ENCODE measurements at places on chromosomes 1 and 21.

GRCh38 chr1:243693800-243694199, 156.2 kb downstream of the AKT3 start:
- no peak for DNase-seq

DNA sequence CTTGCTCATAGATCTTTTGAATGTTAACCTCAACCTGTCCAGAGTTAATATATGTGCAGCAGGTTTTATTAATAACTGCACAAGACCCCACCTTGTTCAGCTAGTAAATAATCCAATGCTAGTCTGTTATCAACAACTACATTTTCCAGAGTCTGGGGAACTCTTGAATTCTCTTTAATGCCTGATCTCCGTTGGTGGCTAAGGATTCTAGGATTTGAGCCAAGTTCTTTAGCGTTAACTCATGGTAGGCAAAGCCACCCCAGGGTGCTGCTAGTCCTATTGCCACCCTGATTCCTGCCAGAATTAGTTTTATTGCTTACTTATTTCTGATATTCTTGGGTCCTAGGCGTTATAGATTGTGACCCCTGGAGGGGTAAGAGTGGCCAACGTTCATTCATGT, 12.8 kb downstream of the BACE2 start:
- DNase-seq: no peak

DNA sequence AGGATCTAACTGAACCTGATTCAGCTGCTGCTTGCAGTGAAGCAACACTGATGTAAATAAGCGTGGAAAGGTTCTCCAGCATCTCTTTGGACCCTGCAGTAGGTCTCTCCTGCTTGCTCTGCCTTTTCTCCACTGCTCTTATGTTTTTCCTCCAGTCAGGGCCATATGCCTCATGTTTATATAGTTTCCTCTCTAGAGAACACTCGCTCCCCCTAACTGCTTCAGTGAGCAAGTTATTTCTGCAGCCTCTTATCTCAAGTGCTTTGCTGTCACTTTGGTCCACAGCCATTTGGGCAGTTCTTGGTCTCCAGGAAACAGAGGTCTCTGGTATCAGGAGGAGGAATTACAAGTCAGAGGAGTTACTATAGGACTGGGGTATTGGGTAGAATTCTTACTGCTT, 5.3 kb downstream of the PRUNE1 start:
- no peak for DNase-seq

DNA sequence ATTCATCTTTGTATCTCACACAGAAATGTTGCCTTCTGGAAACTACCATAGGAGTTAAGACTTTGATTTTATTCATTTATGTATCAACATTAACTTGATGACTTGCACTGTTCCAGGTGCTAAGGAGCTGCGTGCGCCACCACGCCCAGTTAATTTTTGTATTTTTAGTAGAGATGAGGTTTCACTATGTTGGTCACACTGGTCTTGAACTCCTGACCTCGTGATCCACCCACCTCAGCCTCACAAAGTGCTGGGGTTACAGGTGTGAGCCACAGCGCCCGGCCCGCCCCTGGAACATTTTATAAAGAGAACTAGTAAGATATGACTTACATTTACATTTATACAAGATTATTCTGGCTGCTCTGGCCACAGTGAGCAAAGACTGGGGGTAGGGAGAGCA, 252.2 kb downstream of the FAF1 start:
- DNase-seq: no peak

DNA sequence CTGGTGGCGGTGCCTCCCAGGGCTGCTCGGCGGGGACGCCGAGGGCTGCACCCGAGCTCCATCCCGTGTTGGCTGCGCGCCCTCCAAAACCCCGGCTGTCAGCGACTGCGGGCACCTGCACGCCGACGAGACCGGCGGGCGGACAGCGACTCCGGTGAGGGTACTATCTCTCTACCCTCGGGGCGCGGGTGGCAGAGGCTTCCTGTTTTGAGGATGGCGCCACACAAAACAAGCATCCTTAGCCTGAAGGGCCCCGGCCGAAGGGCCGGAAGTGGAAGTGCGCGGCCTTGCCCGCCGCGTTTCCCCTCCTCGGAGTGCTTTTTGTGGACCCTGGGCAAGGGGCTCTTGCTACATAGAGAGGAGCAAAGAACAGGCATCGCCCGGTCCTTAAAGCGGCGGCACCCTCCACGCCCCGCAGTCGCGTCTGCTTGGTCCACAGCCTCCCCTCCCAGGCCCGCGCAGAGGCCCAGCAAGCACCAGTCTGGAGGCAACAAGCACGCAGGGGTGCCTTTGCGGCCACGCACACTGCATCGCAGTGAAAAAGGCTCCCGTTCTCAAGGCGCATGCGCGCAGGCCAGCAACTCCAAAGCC, 561 bp upstream of the COQ8A start:
- peak; percentile 52 for DNase-seq

GRCh38 chr1:234913771-234914170, 214.9 kb downstream of the TOMM20 start:
- no peak for DNase-seq

DNA sequence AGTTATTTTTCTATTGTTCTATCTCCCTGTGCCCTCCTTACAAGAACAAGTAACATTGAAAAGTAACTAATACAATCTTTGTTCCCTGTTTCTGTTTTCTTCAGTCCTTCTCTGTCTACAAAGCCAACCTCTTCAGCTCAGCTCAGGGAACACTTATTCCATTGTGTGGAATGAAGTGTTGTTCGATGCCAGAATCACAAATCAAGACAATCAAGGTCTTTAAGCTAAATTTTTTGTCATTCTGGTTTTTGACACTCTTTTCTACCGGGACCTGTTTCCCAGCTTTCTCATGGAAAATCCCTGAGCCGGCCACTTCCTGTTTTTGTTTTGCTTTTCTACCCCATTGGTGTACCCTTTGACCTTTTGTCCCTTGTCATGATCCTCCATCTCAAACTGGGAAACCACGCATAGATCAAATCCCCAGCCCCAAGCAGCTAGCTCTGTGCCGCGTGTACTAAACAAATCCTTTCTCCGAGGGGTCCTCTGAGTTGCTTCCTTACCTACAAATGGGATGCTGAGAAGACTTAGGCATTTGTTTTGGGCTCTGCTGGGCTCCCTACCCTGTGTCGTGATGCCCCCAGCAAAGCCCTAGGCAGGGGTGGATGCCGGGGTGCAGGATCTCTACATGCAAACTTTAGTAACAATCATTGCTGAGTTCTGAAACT, 141.8 kb downstream of the TOMM20 start:
- no peak for DNase-seq

- DNase-seq: no peak
These were observed 47.6 kb downstream of the SPSB1 start for GRCh38 chr1:9340172-9340854.

DNA sequence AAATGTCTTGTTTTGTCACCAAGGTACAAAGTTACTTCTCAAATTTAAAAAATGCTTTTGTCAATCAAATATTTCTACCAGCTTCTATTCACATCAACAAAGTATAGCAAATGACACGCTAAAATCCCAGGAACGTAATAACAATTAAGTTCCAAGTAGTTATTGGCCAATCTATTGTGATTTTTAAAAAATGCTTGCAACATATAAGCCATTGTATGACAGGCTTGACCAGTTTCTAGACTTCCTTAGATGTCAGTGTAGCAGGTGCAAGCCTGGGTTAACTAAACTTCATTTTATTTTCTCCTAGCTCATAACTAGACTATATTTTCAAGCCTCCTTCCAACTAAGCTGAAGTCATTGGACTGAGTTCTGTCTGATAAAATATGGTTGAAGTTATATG, 494.5 kb upstream of the PKN2 start:
- DNase-seq: no peak

GRCh38 chr1:215473943-215474342, 93.2 kb upstream of the KCTD3 start:
- no peak for DNase-seq

DNA sequence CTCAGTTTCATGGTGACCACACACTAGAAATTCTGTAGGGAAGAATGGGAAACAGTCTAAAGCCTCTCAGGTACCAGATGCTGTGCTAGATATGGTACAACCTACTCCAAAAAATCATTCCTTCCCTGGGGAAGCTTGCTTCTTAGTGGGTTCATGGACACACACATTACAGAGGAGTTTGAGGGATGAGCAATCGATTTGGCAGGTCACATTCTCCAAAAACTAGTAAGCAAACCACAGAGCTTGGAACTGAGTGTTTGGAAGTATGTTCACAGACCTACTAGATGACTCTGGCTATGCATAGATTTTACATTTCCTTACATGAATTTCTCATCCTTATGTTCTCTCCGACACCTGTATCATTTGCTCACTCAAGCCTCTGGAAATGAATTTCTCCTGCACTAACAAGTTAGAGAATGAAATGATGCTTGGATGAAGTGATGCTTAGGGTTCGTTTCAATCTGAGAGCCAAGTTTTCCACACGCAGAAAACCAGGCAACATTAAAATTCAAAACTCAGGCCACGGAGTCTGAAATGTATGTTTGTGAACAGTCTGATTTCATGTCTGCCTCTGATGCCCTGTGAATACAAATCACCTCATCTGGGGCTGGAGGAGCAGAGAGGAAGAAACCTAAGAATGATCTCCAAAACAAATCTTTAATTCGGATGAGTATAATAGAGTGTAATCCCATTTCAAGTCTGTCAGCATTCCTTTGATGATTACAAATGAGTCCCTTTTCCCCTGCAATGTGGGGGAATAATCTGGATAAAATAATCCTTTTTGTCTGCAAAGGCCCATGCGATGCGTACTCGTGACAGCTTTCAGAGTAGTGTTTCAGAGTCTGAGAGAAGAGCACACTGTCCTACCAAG, 11.0 kb downstream of the EVA1C start:
- DNase-seq: no peak

DNA sequence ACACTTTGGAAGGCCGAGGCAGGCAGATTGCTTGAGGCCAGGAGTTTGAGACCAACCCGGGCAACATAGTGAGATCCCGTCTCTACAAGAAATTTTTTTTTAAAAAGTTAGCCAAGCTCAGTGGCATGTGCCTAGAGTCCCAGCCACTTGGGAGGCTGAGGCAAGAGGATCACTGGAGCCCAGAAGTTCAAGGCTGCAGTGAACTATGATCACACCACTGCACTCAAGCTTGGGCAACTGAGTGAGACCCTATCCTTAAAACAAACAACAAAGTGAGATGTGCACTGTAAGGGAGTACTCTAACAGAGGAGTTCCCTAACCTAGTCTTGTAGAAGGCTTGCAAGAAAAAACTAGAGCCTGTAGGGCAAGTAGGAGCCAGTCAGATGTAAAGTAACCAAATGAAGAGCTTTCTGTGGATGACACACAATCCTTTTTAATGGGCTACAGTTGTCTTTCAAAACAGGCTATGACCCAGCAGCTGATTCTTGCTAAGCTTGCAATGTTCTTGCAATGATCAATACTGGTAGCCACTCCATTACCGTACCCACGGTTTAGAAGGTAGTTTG, 38.0 kb upstream of the SRP9 start:
- no peak for DNase-seq

- no peak for DNase-seq
These were observed 26.4 kb downstream of the QSOX1 start for GRCh38 chr1:180181048-180181447.

DNA sequence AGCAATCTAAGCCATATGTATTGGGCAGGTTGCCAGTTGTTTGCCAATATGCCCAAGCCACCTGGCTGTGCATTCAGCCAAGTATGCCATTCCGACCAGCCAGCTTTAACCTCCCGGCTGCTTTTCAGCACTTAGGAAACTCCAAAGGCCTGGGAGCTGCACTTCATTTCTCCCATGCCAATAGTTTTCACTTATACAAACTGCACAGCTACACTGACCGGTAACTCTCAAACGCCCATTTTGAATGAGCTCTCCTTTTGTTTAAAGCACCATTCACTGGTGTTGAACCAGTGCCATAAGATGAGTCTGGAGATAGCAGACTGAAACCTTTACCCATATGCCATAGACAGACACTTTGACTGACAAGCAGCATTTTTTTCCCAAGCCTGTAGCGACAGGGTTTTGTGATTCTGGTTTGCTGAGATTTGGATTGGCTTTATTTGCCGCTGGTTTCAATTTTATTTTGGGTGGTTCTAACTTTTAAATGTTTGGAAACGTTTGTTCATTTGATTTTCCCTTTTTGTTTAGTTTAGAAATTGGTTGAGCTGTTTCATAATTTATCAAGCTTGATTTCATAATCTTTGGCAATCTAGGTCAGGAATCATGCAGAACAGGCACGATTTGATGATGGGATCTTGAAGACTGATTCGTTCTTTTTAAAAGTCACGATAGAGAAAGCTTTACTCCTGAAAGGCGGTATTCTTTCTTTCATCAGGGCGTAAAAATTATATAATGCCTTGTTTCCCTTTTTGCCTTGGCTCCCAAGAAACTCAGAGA, 144.6 kb downstream of the NFIA start:
- no peak for DNase-seq

DNA sequence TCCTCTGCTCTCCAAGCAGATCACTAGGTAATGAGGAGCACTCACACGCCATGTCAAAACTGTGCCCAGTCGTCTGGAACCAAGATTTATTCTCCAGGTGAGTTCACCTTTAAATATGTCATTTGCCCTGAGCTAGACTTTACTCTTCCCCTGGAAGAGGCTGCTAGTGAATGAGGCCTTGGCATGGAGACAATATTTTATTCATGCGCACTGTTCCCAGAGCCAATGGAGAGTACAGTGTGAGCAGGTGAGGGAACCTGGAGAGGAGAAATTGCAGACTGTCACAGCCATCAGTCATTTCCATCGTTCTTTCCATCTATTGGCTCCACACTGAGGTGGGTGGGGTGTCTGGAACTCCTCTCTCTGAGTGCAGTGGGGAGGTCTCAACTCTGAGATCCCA, 333.6 kb downstream of the KCNH1 start:
- DNase-seq: no peak

DNA sequence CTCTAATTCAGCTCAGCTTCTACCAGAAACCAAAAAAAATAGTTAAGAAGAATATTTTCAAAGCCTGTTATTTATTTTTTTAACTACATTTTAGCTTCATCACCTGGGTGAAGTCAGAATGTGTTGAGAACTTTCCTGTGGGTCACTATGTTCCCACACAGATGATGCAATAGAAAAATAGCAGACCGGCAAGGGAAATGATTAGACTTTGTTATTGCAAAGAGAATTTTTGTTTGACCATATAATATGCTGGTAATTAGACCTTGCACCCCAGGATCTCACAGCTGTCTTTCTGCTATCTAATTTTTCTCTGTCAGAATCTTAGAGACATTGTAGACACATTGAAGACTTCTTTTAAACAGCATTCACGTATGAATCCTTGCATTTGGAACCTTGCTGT, 299.3 kb downstream of the TBX15 start:
- no peak for DNase-seq
